ENCODE measurements at places on chromosomes 7 and 10.

GRCh38 chr7:2936891-2937580, 92.9 kb upstream of the GNA12 start:
- DNase-seq, result no peak

DNA sequence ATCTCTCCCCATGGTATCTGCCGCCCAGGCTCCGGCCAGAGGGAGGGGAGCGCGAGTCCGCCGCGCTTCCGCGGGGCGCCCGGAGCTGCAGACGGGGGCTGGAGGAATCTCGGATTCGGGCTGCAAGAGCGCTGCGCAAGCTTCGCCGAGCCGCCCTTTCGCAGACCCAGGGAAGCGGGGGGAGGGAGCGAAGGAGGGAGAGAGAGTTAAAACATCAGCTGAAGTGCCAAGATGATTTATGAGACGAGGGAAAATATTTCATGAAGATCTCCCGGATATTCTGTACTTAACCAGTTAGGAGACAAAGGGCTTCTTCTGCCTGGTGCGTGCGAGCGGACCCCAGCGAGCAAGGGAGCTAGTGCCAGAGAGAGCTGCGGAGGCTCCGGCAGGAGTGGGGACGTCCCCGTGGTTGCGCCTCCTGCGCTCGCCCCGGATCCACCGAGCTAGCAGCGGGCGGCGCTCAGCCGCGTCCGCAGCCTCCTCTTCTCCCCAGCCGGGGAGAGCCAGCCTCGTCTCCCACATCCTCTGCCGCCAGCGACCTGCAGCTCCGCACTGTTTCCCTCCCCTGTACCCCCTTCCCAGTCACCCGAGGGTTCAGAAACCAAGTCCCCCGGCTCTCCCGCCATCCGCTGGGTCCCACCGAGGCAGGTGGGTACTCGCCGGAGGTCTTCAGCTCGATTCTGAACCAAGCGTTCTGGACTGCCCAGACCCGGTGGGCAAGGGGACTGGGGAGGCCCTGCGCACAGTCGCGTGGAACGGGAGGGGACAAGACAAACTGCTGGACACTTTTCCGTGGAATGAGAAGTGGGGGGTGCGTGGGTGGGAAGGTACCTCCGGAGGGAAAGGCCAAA, 1.0 kb upstream of the PAX2 start:
- no peak for DNase-seq

DNA sequence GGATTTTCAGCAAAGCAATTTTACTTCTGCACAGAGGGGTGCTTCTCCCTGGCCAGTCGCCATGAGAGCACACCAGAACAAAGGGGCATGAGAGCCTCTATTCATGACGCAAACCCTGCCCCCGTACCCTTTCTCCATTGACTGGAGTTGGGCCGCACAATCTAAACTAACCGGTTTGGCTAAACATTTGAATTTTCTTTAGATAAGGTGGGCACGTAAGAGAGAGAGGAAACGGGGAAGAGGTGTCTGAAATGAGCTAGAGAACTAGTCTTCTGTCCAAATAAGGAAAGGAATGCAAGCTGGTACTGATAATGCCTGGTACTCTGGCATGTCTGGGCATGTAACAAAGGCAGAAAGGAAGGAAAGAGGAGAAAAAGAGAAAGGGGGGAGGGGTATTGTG, 13.2 kb upstream of the SCIN start:
- no peak for DNase-seq

- DNase-seq, result no peak
Measured at GRCh38 chr10:51010977-51011376, 63.3 kb upstream of the PRKG1 start.

DNA sequence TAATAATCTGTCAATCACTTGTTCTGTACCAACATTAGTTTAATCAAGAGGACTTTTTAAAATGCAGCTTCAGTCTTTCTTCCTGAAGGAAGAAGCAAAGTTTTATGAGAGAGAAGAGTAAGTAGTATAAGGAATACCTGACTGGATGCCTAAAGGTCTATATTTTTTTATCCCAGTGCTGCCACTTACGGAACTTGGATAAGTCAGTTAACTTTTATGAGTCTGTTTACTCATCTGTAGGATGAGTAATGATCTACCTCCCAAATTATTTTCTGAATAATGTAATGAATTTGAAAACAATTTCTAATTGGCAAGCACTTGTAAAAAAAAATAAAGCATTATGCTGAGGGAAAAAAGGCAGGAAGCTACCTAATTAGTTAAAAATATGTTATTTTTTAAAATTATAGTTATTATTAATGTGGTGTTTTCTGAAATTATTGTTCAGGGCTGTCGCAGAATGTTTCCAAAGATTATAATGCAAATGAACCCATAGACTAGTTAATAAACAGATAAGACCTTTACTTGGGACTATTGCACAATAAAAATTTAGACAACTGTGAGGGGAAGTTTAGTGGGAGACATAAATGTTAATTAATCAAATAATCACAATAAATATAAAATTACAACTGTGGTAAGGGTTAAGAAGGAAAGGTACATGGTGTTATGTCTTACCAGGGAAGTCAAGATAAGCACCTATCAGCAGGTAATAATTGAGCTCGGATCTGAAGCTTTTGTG, 24.6 kb downstream of the SLK start:
- no peak for DNase-seq

- no peak for DNase-seq
Measured at GRCh38 chr7:89826121-89826520, 328.1 kb upstream of the STEAP1 start.

- no peak for DNase-seq
Measured at GRCh38 chr7:140316165-140316661, 82.1 kb downstream of the SLC37A3 start.

DNA sequence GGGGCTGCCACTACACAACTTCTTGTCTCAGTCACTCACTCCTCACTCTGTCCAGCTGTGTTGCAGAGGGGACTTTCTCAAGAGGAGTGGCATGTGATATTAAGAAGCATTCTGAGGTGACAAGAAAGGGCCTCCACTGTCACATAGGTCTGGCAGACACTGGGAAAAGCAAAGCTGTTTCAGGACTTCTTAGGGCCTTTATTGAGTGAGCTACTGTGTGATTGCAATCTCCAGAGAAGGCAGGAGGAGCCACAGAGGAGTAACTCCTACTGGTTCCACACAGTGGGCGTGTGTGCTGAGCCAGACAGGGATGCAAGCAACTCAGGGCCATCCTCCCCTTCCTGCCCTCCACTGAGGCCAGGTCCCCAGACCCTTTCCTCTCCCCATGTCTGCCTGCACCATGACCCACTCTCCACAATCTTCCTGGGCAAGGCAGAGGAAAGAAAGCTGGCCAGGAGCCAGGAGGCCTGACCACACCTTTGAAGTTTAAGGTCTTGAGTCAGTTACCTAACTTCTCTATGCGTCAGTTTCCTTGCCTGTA, 262.0 kb upstream of the ZMIZ1 start:
- no peak for DNase-seq

- no peak for DNase-seq
Measured at GRCh38 chr7:33486633-33487032, 357.3 kb downstream of the BBS9 start.

DNA sequence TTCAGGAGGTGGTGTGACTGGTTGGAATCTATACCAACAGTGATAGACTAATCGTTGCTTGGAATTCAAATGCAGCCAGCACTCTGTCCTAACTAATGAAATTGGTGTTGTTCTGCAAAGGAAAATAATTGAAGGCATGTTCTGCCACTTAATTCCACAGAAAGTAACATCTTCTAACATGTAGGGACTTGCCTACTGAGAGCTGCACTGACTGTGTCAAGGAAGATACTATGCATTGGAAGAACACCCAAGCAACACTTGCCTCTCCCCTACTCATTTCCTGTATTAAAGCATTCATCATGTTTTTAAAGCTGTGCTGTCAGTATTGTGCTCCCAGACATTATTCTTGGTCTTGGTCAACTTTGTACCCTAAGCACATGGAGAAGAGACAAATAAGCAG, 2.7 kb upstream of the CYP3A7 start:
- no peak for DNase-seq

DNA sequence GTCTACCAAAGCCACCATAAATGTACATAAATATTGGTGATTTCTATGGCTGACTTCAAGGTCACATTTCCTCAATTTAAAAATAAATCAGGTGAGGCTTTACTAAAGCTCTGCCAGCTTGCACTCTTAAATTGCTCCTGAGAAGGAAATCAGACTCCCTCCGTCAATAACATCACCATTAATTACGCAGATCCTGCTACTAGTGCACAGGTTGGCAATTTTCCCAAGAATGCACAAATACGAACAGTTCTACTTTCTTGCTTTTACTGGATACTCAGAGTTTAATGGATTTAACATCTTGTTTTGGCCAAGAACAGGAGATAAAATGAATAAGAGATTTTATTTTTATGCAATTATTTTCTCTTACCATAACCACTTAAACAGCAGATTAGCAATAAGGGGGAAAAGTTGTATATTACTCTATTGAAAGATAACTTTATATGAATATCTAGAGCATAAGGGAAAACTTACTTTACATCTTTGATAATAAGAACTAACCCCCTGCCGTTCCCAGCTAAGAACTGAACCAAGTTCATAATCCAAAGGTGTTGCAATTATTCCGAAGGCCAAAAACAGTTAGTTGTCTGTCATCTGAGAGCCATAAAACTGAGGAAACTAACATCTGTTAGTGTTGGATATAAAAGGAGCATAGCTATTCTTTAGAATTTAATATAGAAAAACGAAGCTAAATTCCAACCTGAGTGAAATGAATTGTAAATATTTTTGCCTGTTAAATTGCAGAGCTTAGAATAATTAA, 140.5 kb downstream of the TWIST1 start:
- DNase-seq, result no peak

- DNase-seq, result no peak
Measured at GRCh38 chr7:64849250-64849923, 53.7 kb upstream of the ZNF273 start.
